ENCODE measurements at places on chromosomes 1 and 21.

DNA sequence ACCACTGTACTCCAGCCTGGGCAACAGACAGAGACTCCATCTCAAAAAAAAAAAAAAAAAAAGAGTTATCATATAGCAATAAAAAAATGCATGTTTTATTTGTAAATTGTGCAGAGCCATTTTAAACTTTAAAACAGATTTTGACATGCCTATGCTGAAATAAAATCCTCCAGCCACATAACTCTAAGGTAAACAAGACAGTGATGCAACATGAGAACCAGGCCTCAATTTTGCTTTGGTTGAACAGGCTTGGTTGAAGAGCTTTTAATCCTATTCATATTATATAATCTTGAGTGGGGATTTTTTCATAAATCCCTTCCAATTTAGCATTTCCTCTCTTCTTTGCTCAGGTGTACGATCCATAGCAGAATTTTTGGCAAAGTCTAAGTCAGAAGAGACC, 26.1 kb downstream of the ARMH1 start:
- no peak for DNase-seq

DNA sequence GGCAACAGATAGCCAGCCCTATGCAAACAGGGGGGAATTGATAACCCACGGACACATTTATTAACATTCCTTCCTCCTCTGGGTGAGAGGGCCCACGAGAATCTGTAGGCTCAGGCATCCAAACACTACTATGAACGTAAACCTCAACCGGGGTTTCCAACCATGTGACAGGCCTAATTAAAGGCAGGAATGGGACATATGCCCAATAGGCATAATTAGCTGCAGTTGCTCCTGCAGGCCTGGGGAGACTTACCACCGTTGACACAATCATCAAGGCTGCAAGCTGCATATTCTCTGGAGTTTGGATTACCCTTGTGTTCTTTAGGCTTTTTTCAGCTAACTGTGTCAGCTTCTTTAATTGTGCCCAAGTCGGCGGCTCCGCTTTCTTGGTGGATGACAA, 22.2 kb upstream of the GBP1 start:
- DNase-seq = no peak

- DNase-seq = no peak
Observed at GRCh38 chr21:42983103-42983502, 8.7 kb downstream of the PKNOX1 start.

GRCh38 chr21:21715266-21715969, 717.2 kb downstream of the NCAM2 start:
- DNase-seq = no peak

GRCh38 chr1:112461200-112461871, 47.4 kb upstream of the WNT2B start:
- DNase-seq = no peak

- no peak for DNase-seq
Observed at GRCh38 chr21:42262831-42263231, 43.9 kb downstream of the ABCG1 start.

DNA sequence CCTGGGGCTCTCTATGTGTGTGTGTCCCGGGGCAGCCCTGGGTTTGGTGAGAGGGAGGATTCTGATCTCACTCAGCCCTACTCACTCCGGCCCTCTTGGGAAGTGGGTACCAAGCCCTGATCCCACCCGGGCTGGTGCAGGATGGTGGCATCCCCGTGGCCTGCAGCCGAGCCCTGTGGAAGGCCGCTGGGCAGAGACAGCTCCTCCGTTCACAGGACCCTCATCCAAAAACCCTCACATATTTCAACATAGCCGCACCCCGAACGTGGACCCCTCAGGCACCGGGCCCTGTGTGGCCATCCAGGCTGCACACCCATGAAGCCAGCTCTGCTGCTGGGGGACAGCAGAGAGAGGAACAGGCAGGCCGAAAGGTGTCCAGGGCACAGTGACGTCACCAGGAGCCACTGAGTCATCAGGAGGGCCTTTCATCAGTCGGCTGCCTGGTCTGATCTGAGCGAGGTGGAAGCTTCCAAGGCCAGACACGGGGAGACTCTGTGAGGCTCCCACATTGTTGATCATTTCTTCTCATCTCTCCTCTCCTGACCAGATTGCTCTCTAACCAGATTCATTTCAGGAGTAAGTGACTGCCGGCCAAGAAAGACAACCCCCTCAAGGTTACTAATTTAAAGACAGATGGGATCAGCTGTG, 16.2 kb upstream of the GPR157 start:
- DNase-seq = no peak

DNA sequence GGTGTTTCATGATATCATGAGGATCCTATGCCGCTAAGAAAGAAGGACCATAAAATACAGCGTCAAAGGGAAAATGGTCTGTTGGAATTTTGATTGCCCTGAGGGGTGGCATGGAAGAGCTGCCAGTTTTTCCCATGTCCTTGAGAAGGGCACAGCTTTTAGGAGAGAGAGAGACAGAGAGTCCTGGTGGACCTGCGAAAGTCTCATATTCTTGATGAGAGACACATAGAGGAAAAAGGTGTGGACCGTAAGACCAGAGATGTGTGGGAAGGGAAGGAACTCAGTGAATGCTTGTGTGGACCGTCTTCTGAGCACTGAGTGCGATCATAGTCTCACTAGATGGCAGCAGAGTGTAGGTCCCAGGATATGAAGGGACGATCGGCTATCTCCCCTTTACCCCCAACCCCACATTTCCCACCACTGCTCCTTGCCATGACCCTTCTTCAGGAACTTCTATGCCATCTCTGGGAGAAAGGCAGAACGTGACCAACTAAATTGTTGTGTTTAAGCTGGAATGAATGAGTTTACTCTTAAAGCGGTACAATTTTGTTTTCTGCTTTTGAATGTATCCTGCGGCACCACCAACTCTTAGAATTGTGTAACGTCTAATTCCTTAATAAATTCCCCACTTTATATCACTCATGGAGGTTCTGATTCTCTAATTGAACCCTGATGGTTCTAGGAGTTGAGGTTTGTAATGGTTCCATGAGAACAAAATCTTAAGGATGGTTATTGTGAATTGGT, 117.7 kb downstream of the CTH start:
- DNase-seq = peak; percentile 15

DNA sequence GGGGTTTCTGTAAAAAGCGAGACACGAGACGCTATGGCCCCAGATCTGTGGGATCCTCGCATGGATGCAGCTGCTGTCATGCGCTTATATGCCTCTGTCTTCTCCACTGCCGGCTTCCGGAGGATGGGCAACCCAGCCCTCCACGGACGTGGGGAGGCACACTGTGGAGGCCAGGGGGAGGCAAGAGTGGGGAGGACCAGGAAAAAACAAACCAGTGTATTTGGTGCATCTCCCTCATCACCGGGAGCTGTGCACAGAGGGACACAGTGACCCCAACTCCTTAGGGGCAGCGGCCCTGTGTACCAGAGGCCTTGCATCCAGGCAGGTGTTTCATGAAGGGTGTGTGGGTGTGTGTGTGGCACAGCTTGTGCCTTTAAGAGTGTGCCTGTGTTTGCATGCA, 95.0 kb downstream of the AJAP1 start:
- no peak for DNase-seq

DNA sequence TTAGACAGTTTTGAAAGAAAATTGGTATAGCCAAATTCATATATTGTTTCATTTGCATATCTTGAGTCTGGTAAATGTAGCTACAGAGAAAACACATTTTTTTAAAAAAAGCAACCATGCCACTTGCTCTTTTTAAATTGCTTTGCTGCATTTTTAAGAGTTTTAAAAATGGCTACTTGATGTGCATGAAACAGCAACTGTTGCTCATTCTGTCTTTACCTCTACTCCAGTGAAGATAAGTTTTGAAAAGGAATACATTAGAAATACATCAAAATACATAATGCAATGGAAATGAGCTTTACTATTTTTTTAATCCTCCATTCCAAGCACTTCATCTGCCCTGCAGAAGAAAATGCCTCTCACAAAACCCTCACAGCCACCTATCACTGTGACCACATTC, 95.5 kb downstream of the IFI44 start:
- no peak for DNase-seq

DNA sequence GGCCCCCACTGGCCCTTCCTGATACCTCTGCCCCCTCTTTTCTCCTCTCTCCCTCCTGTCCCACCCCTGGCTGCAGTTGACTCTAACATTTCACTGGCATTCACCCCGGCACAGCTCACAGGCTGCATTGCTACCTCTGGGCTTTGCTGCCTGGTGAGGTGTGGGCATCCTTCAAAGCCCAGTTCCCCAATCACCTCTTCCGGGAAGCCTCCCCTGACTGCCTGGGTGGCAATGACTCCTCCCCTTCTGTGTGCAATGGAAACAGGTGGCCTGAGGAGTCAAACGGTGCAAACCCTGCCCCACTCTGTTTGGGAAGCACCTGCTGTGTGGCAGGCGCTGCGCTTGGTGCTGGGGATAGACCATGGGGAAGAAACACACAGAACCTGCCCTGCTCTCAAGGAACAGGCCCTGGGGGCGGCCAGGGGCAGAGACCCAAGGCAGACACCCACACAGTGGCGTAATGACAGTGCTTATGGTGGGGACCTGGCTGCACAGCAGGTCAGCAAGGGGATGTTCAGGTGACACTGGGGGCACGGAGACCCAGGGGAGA, 39.3 kb upstream of the POFUT2 start:
- no peak for DNase-seq

DNA sequence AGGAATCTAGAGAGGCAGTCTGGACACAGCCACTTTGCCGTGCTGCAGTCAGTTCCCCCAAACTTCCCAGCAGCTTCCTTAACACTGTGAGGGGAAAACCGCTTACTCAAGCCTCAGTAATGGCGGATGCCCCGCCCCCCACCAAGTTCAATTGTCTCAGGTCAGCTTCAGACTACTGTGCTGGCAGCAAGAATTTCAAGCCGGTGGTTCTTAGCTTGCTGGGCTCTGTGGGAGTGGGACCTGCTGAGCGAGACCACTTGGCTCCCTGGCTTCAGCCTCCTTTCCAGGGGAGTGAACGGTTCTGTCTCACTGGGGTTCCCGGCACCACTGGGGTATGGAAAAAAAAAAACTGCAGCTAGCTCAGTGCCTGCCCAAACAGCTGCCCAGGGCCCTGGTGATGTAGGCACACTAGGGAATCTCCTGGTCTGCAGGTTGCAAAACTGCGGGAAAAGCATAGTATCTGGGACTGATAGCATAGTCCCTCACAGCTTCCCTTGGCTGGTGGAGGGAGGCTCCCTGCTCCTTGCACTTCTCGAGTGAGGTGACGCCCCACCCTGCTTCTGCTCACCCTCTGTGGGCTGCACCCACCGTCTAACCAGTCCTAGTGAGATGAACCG, 23.7 kb upstream of the HFM1 start:
- DNase-seq = no peak

- no peak for DNase-seq
Observed at GRCh38 chr21:38811257-38811656, 5.5 kb downstream of the ETS2 start.

- no peak for DNase-seq
Observed at GRCh38 chr1:76786222-76786621, 81.1 kb upstream of the ST6GALNAC5 start.

DNA sequence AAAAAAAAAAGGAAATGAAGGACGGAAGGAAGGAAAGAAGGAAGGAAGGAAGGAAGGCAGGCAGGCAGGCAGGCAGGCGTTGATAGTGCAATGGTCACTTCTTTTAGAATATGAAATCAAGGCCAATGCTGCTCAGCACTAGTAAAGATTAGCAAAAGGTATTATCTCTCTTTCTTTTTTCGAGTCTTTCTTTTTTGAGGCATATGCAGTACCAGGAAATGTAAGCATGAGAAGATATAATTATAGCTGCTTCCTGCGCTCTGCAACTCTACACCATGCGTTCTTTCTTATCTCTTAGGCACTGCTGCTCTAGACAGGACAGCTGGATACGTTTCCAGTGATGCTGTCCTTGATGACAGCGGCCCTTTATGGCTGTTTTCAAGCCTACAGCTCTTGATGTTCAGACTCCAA, 1512.5 kb upstream of the B3GALT2 start:
- DNase-seq = no peak

- no peak for DNase-seq
Observed at GRCh38 chr1:162861625-162862024, 650 bp upstream of the CCDC190 start.

DNA sequence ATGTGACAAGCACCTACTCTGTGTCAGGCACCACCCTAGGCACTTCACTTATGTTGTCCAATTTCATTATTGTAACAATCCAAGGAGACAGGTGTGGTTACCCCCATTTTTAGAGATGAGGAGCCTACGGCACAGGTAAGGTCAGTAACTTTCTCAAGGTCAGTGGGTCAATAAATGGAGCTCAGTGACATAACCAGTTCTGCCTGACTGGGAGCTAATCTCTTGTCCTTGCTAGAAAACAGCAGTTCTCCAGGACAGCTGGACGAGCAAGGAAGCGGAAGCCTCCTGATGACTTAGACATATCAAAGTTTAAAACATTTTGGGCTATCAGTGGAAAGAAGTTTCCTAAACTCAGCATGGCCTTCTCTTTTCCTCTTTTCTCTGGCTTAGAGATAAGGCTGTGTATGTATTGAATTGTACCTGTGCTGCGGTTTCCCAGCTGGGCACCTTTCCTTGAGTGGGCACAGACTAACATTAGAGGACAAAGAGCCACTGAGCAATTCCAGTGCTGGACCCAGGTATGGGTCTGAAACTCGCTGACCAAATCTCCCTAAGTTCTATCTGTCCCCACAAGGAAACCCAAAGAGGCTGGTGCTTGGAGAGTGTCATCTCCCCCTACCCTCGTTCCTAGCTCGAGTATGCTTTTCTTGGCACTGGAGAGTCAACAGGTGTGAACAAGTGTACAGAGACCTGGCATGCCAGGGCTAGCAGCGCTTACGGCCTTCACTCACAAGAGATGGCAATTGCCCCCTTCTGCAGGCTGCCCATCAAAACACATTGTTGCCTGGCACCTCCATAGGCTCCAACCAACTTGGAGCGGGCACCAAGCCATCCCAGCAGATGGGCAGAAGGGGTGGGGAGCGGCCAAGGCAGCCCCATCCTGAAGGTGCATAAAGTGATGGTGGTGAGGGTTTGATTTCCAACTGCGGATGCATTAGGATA, 456.1 kb upstream of the PROX1 start:
- no peak for DNase-seq

DNA sequence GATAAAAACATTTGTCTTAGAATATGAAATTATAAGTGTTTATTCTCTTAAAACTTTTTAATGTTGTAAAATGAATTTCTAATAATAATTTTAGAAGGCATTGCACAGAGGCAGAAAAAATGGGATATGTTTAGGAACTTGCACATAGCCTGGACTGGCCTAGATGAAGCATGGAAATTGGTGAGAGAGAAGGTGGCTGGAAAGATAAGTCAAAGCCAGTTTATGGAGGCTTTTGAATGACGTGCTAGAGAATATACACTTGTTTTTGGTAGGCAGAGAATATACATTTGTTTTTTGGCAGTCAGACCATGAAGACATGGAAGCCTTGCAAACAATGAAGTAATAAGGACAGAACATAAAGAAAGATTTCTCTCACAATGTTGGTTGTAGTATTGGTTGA, 2.3 kb upstream of the C4BPA start:
- DNase-seq = no peak

- peak; percentile 78 for DNase-seq
Observed at GRCh38 chr1:93814059-93814794, 64.8 kb downstream of the DNTTIP2 start.
